ENCODE measurements at places on chromosomes 2 and 18.

- DNase-seq = no peak
Observed at GRCh38 chr2:53067056-53067455, 700.5 kb upstream of the CHAC2 start.

- no peak for DNase-seq
Observed at GRCh38 chr18:56036741-56037140, 448.7 kb upstream of the TCF4 start.

DNA sequence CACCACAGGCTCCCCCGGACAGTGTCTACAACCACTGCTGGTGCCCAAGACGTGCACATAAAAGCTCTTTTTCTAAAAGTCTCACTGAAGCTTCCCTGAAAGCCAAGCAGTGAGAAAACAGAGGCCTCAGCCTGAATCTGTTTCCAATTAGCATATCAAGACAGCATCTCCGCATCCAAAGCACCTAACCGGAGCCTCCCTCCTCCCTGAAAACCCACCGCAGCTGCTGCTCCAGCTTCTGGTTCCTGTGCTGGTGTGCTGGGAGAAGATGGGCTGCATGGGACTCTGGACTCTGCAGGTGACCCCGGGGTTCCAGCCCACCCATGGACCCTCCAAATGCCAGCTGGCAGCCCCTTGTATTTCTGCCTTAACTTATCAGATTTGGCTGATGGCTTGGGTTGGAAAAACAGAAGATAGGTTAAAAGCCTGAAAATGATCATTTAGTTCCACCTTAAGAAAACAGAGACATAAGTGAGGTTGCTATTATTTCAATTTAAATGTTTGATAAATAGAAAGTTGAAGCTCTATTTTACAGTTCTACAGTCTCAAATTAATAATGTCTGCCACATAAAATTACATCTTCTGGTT, 103.3 kb downstream of the TMEM18 start:
- no peak for DNase-seq

GRCh38 chr2:12842917-12843316, 126.2 kb downstream of the TRIB2 start:
- no peak for DNase-seq

- DNase-seq = no peak
Observed at GRCh38 chr2:41741951-41742595, 305.7 kb upstream of the PKDCC start.

DNA sequence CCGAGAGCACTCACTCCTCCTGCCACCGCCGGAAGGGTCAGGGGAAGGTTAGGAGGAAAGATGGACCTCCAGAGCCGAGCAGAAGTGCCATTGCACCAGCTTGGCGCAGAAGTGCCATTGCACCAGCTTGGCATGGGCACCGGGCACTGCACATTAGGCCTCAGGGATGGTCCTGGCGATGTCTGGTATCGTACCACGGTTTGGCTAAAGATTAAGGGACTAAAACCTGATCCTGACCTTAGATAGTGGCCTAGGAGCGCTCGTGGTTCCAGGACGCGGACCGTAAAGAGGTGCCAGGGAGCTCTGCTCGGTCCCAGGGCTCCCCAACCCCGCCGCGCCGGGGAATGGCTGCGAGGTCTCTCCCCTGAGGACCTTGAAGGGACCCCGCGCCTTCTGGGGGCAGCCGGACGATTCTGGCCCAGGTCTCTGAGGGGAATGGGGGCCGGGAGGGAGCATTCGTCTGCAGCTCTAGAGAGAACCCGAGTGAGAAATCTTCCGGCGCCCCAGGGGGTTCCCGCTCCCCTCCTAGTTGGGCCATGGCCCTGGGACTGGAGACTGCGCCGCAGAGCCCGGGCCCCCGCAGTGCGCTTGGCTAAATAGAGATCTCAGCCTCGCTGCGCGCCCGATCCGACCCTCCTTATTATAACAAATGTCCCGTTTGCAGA, 1.8 kb downstream of the PAX8 start:
- DNase-seq = no peak
